RCC 7860 (cell line): ENCODE measurements at places on chromosomes 1 and 21.
A peak's percentile ranks its signal among the peaks of the same experiment; 100 is the strongest.

DNA sequence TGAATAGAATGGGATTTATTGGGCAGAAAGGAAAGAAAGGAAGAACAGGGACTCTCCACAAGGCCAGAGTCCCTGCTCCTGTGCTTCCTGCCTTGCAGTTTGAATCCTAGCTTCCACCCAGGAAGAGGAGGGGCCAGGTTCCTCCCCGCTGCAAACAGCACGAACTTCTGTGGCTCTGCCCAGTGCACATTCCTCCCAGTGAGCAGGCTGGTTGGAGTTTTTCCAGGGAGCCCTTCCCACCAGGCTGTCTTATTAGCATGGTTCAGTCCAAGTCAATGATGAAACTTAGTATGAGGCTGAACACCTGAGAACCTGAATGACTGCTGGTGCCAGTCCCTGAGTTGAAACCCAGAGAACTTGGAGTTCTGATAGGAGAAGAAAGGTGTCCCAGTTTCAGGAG is 247.2 kb downstream of the DUSP10 start:
- no peak for DNase-seq

- DNase-seq = peak; percentile 42
Observed at GRCh38 chr21:15063081-15063813, 1.6 kb downstream of the NRIP1 start.

- no peak for DNase-seq
Observed at GRCh38 chr1:202982715-202983430, 15.8 kb upstream of the CYB5R1 start.

GRCh38 chr21:15695241-15695640 is 34.5 kb upstream of the USP25 start:
- DNase-seq = no peak

DNA sequence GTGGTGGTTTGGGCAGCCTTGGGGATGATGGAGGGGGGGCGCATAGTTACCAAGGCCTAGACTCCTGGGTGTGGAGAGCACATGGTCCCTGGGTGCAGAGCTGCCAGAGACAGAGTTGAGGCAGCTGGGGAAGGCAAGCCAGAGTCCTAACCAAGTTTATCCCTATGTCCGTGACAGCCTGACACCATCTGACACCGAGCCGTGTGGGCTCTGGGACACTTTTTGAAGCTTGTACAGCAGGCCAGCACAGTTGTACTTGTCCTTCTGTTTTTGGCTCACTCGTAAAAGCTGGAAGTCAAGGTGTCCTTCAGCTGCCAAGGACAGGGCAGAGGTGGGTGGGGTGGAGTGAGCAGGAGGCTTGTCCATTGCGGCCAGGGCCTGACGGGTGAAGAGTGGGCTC is 28.5 kb downstream of the SLC26A9 start:
- DNase-seq = no peak

DNA sequence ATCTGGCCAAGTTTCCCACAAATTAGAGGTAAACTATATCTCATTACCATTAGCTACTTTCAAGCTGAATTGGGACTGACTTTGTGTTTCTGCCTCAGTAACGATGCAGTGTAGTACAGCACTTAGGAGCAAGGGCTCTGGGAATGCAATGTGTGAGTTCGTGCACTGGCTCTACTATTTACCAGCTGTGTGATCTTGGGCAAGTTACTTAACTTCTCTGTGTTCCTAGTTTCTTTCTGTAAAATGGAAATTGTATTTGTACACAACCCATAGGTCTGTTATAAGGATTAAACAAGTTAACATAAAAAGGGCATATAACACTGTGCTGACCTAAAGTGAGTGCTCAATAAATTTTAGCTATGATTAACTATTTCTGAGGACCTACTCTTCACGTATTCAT is 65.0 kb upstream of the CSF1 start:
- no peak for DNase-seq

DNA sequence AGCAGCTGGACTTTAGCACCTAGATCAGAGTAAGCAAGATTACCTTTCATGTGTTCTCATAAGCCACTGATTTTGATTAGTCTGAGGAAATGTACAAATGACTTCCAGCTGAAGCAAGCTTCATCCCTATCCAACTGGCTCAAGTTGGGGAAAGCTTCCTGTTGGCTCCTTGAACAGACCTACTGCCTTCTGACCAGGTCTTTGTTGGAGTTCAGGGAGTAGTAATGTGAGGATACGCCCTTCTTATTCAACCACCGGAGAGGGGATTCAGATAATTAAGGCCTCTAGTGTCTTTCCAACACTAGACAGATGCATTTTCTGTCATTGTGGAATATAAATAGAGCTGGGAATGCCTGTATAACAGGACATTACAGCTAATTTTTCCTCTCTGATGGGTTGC is 268.9 kb downstream of the TGFB2 start:
- DNase-seq = no peak

DNA sequence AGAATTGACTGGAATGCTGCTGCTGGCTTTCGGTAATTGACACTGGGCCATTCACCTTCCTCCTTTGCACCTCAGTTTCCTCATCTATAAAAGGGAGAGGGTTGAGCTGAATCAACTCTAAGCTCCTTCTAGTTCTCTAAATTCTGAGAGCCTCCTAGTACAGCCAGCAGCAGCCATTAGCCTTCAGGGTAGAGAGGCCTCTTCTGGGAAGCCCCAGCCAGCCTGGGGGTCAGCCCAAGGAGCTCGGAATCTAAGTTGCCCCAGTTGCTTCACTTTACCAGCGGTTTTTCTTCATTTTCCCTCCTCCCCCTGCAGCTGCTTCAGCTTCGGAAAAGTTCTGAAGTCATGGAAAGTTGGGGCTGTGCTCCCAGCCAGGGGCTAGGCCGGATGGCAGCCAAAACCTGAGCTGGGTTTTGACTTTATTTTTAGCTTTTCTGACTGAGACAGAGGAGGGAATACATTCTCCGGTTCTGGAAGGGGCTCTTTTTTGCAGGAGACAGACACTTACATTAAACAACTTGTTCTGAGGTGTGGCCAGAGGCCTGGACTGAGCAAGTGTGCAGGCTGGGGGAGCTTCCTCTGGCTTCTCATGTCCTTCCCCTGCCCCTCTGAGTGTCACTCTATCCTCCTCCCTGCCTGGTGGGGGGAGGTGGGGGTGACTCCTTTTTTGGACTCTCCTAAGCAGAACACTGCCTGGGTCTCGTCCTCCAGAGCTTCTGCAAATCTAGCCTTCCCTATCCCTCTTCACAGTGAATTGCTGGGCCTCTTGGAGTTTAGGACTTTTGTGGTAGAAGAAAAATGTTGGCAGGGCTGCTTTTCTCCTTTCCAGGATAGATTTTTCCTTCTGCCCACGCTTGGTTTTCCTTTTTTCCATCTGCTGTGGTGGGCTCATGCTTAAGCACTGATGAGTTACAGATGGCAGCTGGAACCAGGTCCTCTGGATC is 14.4 kb downstream of the LMNA start:
- no peak for DNase-seq

DNA sequence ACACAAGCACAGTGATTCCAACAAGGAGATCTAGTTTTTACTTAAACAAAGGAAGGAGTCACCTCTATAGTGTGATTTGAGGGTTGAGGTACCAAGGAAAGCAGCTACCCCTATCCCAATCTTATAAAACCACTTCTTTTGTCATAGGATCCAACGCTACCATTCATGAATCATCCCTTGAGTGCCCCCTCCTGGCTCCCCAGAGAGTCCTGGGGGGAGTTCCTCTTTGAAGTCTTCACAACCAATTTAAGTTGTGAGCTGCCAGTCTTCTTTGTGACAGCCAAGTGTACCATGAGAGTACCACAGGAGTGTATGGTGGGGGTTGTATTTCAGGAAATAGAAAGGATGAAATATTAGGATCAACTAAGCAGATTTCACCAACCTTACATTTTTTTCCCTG is 39.1 kb upstream of the NHLH2 start:
- no peak for DNase-seq

GRCh38 chr1:239387304-239388158 is 1.2 kb downstream of the CHRM3 start:
- DNase-seq = no peak

DNA sequence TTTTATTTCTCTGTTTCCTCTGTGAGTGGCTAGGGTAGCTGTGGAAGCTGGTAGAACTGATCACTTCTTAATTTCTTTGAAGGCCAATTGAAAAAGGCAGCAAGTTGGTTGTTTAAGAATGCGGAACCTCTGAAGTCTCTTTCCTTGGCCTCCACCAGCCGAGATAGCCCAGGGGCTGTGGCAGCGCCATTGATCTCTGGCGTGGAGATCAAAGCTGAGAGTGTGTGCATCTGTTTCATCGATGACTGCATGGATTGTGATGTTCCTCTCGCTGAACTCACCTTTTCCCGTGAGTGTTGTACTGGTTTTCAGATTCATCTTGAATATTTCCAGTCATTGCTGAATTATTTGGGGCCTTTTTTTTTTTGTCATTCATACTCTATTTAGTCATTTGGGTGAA is 97.7 kb downstream of the VPS13D start:
- no peak for DNase-seq

GRCh38 chr21:36193200-36193599 is 36.6 kb downstream of the DOP1B start:
- peak; percentile 93 for DNase-seq

DNA sequence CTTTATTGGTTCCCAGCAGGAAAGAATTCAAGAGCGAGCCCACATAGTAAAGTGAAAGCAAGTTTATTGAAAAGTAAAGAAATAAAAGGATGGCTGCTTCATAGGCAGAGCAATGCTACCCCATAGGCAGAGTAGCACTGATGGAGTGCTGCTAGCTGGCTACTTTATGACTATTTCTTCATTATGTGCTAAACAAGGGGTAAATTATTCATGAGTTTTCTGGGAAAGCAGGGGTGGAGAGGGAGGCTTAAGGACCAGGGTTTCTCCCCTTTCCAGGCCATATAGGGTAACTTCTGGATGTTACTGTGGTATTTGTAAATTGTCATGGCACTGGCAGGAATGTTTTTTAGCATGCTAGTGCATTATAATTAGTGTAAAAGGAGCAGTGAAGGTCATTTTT is 1271.4 kb downstream of the KCNT2 start:
- no peak for DNase-seq
